ENCODE measurements at places on chromosomes 6 and 20.

DNA sequence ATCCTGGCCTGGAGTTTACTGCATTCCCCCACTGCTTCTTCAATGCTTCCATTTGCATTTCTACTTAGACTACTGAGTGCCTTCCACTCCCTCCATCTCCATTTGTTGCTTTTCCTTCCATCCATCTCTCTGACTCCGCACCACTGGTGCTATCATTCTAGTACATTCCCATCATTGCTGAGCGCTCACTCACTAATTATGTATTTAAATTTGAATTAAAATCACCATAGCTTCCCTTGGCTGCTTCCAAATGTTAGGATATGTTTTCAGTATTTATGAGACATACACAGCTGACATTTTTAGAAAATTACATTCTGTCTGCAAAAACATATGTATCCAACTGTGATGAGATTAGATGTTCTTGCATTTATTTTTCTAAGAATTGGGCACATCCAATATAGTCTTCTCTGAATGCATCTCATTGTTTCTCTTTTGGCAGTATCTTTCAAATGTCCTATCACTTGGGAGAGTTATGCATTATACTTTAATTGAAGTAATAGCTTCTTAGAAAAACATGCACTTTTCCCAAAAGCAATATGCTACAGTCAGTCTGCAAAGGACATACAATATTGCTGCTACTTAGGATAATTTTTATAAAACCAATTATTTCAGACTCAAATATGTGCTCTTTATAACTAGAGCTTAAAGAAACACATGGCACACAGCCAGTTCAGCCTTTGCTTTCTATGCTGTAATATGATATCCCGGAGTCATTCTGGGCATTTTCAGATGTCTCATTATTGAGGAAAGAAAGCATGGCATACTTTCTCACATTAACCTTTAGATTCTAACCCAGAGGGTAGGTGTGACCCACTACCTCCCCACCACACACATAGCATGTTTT lies 12.1 kb upstream of the COL21A1 start:
- DNase-seq, result no peak

GRCh38 chr6:111411046-111411445 lies 72.0 kb downstream of the REV3L start:
- no peak for DNase-seq

DNA sequence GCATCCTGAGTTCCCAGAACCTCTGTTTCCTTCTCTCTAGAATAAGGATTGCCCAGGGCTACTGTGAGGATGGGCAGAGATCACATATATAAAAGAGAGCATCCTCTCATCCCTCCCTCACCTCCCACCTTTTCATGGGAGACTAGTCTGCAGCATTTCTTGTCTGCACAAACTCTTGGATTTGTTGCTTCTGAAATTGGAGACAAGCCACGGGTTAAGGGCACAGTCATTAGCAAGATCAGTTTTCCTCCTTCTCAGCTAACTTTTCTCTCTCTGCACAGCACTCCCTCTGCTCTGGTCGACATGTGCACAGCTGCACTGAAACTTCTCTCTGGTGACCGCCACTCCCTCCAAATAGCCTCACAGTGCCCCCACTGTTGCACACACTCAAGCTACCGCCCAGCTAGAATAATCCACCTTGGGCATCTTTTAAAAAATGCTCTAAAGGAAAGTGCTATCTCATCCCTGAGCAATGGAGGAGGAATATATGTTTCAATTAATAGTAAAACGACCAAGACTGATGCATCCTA lies 50.9 kb upstream of the DUSP22 start:
- DNase-seq, result no peak

GRCh38 chr6:14912706-14913105 lies 333.2 kb upstream of the JARID2 start:
- DNase-seq, result no peak

DNA sequence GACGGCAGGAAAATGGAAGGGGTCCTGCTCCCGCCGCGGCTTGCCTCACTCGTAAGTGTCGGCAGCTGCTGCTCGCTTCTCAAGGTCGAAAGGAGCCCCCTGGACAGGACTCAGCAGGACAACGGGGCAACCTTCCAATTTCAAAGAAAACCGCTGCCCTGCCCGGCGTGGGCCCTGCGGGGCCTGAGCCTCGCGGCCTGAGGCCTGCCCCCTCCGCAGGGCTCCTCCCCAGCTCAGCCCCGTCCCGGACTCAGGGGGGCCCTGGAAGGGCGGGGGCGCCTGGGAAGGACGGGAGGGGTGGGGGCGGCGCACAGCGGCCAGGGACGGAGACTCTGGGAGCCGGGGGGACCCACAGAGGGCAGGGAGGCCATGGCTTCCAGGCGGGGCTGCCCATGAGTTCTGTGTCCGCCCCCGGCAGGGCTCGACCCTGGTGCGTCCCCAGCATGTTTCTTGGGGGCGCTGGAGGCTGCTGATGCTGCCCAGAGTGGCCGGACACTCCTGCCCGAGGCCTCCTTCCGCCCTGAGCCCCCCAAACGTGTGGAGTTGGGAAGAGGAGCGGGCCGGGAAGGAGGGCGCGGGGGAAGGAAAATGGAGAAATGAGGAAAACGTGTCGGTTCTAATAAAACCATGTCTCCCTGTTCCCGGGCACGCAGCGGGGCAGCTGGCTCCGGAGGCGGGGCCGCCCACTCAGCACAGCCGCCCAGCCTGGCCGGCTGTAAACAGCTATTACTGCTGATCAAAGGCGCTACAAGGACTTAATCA lies 114.6 kb downstream of the DLL1 start:
- no peak for DNase-seq

DNA sequence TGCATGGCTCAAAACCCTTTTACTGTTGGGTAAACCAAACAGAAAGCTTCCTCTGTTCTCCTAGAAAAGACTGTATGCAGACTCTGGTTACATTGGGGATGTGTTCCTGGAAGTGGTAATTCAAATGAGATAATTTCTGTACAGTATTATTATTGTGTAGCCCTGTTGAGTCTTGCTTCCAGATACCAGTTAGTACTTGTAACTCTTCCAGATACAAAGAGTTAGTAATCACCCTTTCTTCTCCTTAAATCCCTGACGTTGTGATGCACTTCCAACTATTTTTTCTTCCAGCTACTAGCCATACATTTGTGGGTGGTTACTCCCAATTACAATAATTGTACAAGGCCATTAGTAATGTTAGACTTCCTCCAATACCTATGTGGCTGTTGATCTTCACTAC lies 42.3 kb upstream of the GRIK2 start:
- DNase-seq, result no peak

GRCh38 chr6:14965424-14966075 lies 280.3 kb upstream of the JARID2 start:
- DNase-seq, result no peak
